ENCODE measurements at places on chromosomes 12 and 14. TPM values are rescaled to one million over a fixed set of nuclear protein-coding genes. Genes with fewer than 3 reads are reported as not detected.

GRCh38 chr12:127785540-127785939, 481.4 kb upstream of the TMEM132C start:
- H3K4me1 ChIP-seq, result no peaks in the 10 kb centered on the region
- no peak overlapping the region for H3K4me3 ChIP-seq
- no peaks in the 10 kb centered on the region for H3K27me3 ChIP-seq
- no peak overlapping the region for H3K27ac ChIP-seq

- DNase-seq, result no peak
- H3K27me3 ChIP-seq, result no peaks in the 10 kb centered on the region
- H3K36me3 ChIP-seq, result no peaks in the 10 kb centered on the region
- H3K27ac ChIP-seq, result no peak overlapping the region
- no peaks in the 10 kb centered on the region for H3K4me1 ChIP-seq
These were observed 54.6 kb downstream of the TSPAN11 start for GRCh38 chr12:30980955-30981662.

- H3K27me3 ChIP-seq, result no peaks in the 10 kb centered on the region
- H3K4me1 ChIP-seq, result no peaks in the 10 kb centered on the region
- DNase-seq, result no peak
- H3K4me3 ChIP-seq, result no peak overlapping the region
- peaks cover 2% of the 10 kb centered on the region for H3K36me3 ChIP-seq
These were observed 12.7 kb downstream of the INF2 start for GRCh38 chr14:104702106-104702505.

GRCh38 chr12:54984658-54985376, at the start of gene TESPA1:
TESPA1 (minus strand) TSS chr12:54984762; CDS start chr12:54974562, 10,200 bp downstream.
- no peaks in the 10 kb centered on the region for H3K27me3 ChIP-seq
- H3K27ac ChIP-seq, result peak within 1 kb of the TSS; percentile 83
- peak; percentile 94 for DNase-seq

Gene NYNRIN
- 0.50 TPM for total RNA-seq

- H3K36me3 ChIP-seq, result no peaks in the 10 kb centered on the region
- no peak for DNase-seq
- H3K27ac ChIP-seq, result no peak overlapping the region
- H3K4me3 ChIP-seq, result no peak overlapping the region
These were observed 126.8 kb upstream of the CPM start for GRCh38 chr12:69059465-69060457.

Gene LGR5
- total RNA-seq, result not detected

Gene GLT8D2
- 0.40 TPM for total RNA-seq

Gene TSPAN11
- not detected for total RNA-seq

DNA sequence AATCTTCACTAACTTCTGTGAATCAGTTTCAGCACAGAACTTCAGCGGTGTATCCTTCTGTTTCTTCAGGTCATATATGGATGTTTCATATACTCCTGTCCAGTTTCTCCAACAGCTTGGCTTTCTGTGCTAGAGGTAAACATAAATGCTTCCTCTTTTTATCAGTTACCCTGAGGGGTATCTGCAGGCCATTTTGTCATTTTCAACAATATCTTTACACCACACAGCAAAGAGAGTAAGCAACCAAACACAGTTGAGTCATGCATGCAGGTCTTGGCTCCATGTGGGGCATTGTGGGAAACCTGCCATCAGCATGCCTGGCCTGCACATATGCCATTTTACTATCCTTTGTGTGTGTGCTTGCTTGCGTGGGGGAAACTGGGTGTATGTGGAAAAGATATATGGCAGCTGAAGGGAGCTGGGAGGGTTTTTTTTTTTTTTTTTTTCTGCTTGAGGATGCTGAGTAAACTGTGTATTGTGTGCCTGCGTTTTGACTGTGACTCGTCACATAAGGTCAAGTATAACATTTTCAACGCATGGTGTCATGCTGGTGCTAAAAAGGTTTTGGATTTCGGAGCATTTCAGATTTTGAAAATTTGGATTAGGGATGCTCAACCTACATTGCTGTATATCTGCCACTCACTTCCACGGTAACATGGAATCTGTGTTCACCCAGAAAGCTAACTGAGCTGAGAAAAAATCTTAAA, 56.1 kb upstream of the YARS2 start:
- H3K27ac ChIP-seq, result no peak overlapping the region
- H3K4me1 ChIP-seq, result no peaks in the 10 kb centered on the region
- H3K4me3 ChIP-seq, result no peak overlapping the region
- H3K36me3 ChIP-seq, result no peaks in the 10 kb centered on the region
- no peaks in the 10 kb centered on the region for H3K27me3 ChIP-seq

DNA sequence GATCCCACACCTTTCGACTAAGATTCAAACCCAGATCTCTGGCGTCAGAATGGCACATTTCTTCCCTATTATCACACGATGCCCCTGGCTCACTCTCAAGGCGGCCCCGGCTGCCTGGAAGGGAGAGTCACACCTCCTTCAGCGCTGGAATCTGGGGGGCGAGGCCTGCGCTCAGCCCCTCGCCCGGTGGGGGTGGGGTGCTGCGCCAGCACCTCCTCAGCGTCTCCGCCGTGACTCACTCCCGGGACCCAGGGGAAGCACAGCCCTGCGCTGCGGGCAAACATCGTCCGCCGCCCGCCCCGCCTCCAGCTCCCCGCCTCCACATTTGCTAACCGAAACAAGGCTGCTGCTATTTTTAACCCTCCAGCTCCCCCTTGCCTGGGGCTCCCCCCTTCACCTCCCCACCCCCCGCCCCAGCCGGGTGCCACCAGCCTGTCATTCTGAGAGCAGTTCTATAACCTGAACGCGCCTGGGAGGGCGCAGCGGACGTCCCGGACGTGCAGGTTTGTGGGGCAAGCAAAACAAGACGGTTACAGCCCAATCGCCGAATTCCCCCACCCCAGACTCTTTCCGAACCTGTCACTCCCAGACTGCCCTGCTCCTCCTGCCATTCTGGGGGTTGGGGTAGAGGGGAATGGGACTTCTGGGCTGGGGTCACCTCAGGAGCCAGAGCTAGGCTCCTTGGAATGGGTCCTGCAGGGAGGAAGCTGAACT, 6.7 kb downstream of the HDAC7 start:
- peak overlapping the region; percentile 96 for H3K27ac ChIP-seq
- peak; percentile 98 for DNase-seq
- H3K27me3 ChIP-seq, result no peaks in the 10 kb centered on the region
- peaks cover 48% of the 10 kb centered on the region for H3K36me3 ChIP-seq

Gene SLC17A8
- total RNA-seq, result not detected

DNA sequence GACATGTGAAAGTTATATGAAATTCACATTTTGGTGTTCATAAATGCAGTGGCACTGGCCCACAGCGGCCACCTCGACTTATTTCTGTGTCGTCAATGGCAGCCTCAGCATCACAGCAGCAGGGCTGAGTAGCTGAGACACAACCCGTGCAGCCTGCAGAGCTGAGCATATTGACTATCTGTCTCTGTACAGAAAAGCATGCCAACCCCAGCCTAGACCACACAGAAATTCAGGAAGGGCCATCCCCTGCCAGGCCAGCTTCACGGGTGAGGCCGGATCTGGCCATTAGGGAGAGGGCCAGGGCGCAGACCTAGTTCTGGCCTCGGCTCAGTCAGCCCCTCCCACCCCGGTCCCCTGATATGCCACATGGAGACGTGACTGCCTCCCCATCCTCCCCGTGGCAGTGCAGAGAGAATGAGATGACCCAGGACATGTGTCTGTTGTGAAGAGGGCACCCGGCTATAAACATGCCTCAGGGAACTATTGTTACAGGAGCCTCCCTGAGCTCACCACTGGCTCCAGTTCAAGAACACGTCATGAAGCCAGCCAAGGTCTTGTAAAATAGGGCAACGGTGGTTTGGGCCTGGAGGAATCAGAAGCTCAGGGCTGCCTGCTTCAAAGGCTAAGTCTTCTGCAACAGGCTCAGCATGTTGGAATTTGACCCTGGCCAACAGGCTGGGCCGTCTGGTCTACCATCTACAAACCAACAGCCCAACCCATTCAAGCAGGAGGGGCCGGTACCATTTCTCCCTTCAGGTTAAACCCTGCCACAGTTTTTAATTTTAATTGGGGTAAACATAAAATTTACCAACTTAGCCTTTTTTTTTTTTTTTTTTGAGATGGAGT, 25.5 kb downstream of the SCARB1 start:
- no peaks in the 10 kb centered on the region for H3K27me3 ChIP-seq
- no peak overlapping the region for H3K27ac ChIP-seq
- DNase-seq, result no peak
- no peak overlapping the region for H3K4me3 ChIP-seq

- no peak for DNase-seq
- no peak overlapping the region for H3K27ac ChIP-seq
- no peaks in the 10 kb centered on the region for H3K4me1 ChIP-seq
These were observed 540.4 kb upstream of the MGAT4C start for GRCh38 chr12:86796550-86796949.
